Fibroblast of skin of back (primary cell): ENCODE measurements at places on chromosomes 4 and X.

GRCh38 chrX:1493877-1494510 is 41.3 kb upstream of the ASMTL start:
- DNase-seq = no peak

- peak; percentile 62 for DNase-seq
These were observed 266.8 kb downstream of the C4orf33 start for GRCh38 chr4:129362691-129363274.

DNA sequence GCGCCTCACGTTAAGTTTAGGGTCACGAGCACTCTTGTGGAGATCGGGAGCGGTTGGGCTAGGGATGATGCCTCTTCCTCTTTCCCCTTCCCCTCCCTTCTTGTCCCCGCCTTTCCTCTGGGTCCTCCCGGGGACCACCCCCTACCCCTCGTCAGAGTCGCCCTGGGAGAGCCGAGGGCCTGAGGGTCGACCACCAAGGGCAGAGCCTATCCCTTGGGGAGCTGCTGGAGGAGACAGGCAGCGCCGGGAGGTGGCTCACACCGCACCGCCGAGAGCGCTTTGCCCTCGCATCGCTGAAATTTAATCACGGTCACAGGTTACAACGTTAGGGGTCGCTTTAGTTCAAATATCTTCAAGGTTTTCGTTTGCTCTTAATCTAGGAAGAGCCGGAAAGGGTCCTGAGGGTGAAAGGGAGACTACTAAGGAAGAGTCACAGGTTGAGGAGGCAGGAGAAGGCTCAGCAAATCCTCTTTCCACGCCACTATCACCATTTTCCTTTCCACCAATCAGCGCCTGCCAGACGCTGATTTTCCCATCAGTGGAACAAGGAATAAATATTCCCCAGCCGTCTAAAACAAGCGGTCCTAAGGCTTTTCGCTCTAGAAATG is 528 bp upstream of the SNCA start:
- no peak for DNase-seq

GRCh38 chr4:110778521-110778920 is 155.6 kb upstream of the PITX2 start:
- peak; percentile 81 for DNase-seq

DNA sequence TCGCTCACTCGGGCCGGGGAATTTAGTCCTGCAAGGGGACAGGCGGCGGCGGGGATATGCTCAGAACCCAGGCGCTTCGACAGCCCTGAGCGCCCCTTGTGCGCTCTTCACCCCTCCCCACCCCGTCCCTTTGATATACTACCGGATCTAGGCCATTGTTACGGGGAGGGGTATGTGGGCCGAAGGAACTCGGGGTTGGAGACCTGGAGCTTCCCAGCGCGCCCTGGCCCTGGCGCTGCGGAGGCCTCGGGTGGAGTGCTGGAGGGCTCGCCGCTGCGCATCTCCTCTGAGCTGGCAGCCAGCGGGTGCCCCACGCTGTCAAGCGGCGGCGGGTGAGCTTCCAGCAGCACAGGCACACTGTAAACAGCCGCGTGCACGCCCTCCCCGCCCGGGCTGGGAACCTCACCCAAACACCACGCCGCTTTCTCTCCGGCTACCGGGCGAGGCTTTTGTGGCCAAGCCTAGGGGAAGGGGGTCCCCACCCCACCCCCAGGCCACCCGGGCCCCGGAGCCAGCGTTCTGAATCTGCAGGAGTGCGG is 54.5 kb upstream of the BCOR start:
- DNase-seq = no peak

- DNase-seq = no peak
These were observed 56.1 kb upstream of the HELT start for GRCh38 chr4:184962125-184962638.

GRCh38 chr4:154415313-154415712 is 76.3 kb downstream of the DCHS2 start:
- peak; percentile 1 for DNase-seq
